ENCODE measurements at places on chromosomes 1 and 21.

- H3K4me3 ChIP-seq, result no peak overlapping the region
- H3K27ac ChIP-seq, result no peak overlapping the region
- H3K27me3 ChIP-seq, result no peaks in the 10 kb centered on the region
- DNase-seq, result no peak
These were observed 3.0 kb downstream of the CRCT1 start for GRCh38 chr1:152517237-152517811.

DNA sequence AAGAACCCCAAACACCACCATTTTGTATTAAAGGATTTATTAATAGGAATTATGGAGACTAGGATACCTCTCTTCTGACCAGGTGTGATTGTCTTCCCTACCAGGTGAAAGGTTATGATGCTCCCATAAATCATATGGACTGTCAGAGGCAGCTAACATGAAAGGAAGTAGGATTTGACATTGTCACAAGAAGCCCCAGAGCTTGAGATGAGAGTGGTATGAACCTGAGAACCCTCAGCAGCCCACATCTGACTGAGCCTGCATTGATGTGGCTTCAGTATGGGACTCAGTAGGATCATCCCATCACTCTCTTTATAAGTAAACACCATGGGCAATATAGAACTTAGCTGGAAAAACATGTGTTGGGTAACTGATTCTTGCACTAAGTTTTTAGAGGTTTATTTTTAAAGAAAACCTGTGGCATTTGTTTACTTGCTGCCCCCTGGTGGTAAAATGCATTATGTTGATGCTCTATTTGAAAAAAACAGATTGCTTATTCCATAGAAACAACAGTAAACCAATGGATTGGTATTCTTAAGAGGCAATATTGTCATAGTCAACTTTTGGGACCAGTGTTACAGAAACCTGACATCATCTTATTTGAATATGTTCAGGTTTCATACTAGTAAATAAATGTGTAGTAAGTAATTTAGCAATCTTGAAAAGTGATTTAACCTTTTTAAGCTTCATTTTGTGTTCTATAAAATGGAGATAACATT is 16.6 kb upstream of the CACYBP start:
- H3K36me3 ChIP-seq, result 0 out of 2 replicates have a peak, but pooled peaks cover 2% of the 10 kb centered on the region
- H3K4me3 ChIP-seq, result no peak overlapping the region
- H3K4me1 ChIP-seq, result peaks cover 2% of the 10 kb centered on the region
- H3K27ac ChIP-seq, result no peak overlapping the region
- no peaks in the 10 kb centered on the region for H3K27me3 ChIP-seq

GRCh38 chr1:236830560-236830959 is 35.5 kb downstream of the MTR start:
- no peak for DNase-seq
- H3K27ac ChIP-seq, result no peak overlapping the region
- H3K4me3 ChIP-seq, result no peak overlapping the region
- no peaks in the 10 kb centered on the region for H3K27me3 ChIP-seq
- no peaks in the 10 kb centered on the region for H3K4me1 ChIP-seq
- peaks cover 3% of the 10 kb centered on the region for H3K36me3 ChIP-seq

DNA sequence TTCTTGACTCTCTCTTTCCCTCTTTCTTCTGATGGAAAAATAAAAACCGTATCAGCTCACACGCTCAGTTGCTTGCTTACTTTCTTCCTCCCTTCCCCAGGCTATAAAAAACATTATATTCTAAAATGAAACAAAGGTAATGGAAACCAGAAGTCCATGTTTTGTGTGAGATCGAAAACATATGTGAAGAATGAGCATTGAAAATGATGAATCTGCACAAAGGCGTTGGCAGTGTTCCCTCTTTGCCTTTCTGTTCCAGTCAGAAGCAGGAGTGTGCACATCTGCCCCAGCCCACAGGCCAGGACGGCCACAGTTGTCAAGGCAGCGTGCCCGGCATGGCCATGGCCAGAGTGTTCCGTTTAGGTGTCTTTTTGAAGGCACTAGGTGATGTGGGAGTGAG is 185.3 kb upstream of the USP24 start:
- H3K27ac ChIP-seq, result no peak overlapping the region
- no peak for DNase-seq
- H3K4me3 ChIP-seq, result no peak overlapping the region
- no peaks in the 10 kb centered on the region for H3K27me3 ChIP-seq
- H3K4me1 ChIP-seq, result no peaks in the 10 kb centered on the region

DNA sequence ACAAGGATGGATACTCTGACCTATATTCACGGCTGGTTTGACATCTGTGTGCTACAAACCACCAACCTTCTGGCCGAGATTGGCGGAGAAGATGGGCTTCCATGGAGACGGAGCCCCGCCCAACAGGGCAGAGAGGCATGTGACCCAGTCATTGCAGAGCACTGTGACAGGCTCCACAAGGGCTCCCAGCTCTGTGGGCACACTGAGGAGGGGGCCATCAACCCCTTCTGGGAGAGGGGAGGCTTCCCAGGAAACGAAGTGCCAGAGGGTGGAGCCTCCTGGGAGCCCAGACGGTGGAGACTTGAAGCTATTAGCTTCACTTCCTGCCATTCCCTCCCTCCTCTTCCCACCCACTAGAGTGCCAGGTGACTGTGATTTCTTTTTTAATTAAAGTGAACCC is 71.6 kb upstream of the IFFO2 start:
- no peak overlapping the region for H3K4me3 ChIP-seq
- no peaks in the 10 kb centered on the region for H3K4me1 ChIP-seq
- H3K27ac ChIP-seq, result no peak overlapping the region

DNA sequence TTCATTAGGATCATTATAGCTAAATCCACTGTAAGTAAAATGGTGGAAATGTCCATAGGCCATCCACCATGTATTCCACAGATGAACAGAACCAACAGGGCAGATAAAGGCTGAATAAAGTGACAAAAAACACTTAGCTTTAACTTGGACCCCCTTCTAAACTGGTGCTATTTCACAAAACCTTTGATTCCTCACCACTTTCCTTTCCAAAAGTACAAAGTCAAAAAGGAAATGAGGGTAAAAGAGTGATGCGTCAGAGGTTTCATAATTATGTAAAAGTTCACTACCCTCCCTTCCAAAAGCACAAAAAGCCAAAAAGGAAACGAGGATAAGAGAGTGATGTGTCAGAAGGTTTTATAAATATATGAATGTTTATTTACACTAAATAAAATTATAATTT is 172.2 kb downstream of the TBX15 start:
- no peaks in the 10 kb centered on the region for H3K27me3 ChIP-seq
- H3K4me1 ChIP-seq, result no peaks in the 10 kb centered on the region

- H3K4me1 ChIP-seq, result peaks cover 5% of the 10 kb centered on the region
- H3K27ac ChIP-seq, result no peak overlapping the region
- no peak overlapping the region for H3K4me3 ChIP-seq
- no peaks in the 10 kb centered on the region for H3K27me3 ChIP-seq
- no peak for DNase-seq
These were observed 4.8 kb downstream of the ARTN start for GRCh38 chr1:43938383-43938782.

DNA sequence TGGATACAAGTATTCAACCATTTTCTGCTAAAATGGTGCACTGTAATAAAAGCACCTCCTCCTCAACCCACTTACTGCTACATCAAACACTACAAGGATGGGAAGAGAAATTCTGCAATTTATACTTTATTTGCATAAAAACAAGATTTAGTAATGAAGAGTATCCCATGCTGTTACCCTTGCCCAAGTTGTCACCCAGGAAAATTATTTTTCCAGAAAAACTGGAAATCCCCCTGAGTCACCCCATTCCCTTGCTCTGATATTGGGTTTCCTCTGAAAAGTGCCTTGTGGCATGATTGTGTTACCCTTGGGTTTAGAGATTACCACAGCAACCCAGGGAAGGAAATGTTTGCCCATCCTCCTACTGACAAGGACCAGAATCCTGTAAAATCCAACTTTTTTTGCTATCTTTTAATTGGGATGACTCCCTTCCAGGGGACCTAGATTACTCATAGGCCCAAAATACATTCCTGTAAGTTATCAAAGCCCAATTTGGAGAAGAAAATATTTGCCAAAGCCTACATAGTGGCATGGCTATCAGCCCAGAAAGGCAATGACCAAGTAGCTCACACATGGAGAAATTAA is 16.5 kb upstream of the ZC3H11B start:
- H3K27me3 ChIP-seq, result no peaks in the 10 kb centered on the region
- no peaks in the 10 kb centered on the region for H3K4me1 ChIP-seq
- no peaks in the 10 kb centered on the region for H3K36me3 ChIP-seq
- DNase-seq, result no peak

DNA sequence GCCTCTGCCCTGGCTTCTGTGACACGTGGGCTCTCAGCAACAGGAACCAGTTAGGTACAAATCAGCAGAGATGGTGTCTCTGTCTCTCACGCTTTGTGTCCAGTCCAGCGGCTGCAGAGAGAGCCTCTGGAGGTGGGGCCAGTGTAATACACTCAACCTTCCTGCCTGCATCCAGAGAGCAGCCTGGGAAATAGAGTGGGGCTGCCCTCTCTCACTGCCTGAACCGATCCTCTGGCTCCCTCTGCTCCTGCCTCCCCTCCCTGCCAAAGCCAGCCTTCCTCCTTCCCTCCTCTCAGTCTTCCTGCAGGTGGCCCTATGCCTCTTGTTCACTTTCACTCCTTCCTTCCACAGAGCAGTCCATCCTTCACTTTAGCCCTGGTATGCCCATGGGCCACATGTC is at the start of gene ZNF648:
Gene ZNF648, minus strand, starts transcription at position 119 of the 400 bp plus-strand sequence. CDS start 3,702 bp downstream, outside the sequence.
- H3K4me3 ChIP-seq, result no peak within 1 kb of the TSS
- no peak for DNase-seq
- no peaks in the 10 kb centered on the region for H3K27me3 ChIP-seq
- H3K27ac ChIP-seq, result no peak within 1 kb of the TSS
- no peaks in the 10 kb centered on the region for H3K36me3 ChIP-seq

- H3K4me3 ChIP-seq, result no peak overlapping the region
- H3K27ac ChIP-seq, result no peak overlapping the region
- H3K27me3 ChIP-seq, result no peaks in the 10 kb centered on the region
- DNase-seq, result no peak
- H3K36me3 ChIP-seq, result peaks cover 14% of the 10 kb centered on the region
These were observed 15.1 kb upstream of the IL22RA1 start for GRCh38 chr1:24157918-24158481.

- no peak overlapping the region for H3K4me3 ChIP-seq
- no peak overlapping the region for H3K27ac ChIP-seq
- H3K4me1 ChIP-seq, result no peaks in the 10 kb centered on the region
- peaks cover 6% of the 10 kb centered on the region for H3K27me3 ChIP-seq
These were observed 10.1 kb downstream of the HSPG2 start for GRCh38 chr1:21926814-21927532.

GRCh38 chr1:116868385-116868784 is 41.3 kb upstream of the PTGFRN start:
- no peaks in the 10 kb centered on the region for H3K4me1 ChIP-seq
- H3K27ac ChIP-seq, result no peak overlapping the region
- no peaks in the 10 kb centered on the region for H3K36me3 ChIP-seq
- no peak for DNase-seq

DNA sequence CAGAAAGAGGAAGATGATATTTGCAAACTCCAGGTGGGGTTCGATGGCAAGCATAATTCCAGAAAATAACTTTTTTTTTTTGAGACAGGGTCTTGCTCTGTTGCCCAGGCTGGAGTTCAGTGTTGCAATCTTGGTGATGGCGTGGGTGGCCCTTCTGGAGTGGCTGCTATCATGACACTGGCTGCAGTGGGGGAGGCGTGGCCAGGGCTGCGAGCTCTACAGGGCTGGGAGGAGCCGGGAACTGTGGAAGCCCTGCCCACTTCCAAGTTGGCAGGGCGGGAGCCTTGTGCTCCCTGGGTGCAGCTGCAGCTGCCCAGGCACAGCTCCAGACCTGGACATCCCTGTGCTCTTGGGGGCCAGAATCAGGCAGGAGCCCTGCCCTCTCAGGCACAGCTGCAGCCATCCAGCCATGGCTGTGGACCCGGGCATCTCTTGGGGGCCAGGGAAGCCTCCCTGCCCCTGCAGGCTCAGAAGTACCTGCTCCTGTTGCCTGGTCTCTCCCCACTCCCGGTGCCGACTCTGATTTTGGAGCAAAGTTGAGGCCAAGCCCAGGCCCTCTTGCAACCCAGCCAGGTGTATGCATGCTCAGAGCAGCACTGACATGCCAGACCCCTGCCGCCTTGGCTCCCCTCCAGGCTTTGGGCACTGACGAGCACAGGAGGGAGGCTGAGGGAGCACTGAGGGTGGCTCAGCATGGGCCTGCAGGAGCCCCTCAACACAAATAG is 7.2 kb upstream of the BCL10 start:
- no peak overlapping the region for H3K27ac ChIP-seq
- no peaks in the 10 kb centered on the region for H3K4me1 ChIP-seq
- H3K27me3 ChIP-seq, result no peaks in the 10 kb centered on the region
- H3K4me3 ChIP-seq, result no peak overlapping the region

GRCh38 chr21:20661745-20662422 is 336.3 kb upstream of the NCAM2 start:
- H3K36me3 ChIP-seq, result no peaks in the 10 kb centered on the region
- no peaks in the 10 kb centered on the region for H3K4me1 ChIP-seq
- no peaks in the 10 kb centered on the region for H3K27me3 ChIP-seq
- H3K27ac ChIP-seq, result no peak overlapping the region
- no peak overlapping the region for H3K4me3 ChIP-seq
- no peak for DNase-seq

DNA sequence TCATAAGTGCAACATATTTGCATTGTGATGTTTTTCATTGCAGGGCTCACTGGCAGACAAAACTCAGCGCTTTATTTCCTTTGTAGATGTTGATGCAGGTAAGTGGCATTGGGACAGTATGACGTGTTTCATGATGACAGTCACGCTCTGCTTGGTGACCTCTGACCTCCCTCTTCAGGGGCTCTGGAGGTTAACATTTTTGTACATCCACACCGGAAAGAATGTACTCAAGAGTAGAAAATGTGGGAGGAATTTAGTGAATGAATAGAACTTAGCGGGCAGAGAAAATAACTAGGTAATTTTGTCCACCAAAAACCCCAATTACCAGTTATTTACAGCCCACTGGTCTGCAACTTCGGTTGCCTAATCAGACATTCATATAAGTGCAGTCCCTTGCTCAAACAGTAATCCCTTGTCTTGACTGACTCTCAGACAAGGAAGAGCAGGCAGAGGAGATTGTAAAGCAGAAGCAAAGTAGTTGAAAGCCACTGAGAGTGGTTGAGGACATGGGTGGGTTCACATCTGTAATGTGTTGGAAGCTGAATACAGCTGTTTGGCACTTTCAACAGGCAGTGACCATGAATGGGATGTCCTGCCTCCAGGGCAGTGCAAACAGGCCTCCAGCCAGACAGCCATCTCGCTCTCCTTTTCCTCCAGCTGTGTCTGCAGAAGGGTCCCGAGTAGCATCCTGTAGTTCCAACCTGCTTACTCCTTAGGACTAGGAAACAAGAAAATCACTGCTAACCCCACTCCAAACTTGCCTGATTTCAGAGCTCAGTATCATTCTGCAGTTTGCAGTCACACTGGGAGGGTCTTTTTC is 188.9 kb downstream of the NRIP1 start:
- H3K36me3 ChIP-seq, result no peaks in the 10 kb centered on the region
- no peak for DNase-seq
- H3K4me1 ChIP-seq, result no peaks in the 10 kb centered on the region
- no peaks in the 10 kb centered on the region for H3K27me3 ChIP-seq
- H3K27ac ChIP-seq, result no peak overlapping the region
- no peak overlapping the region for H3K4me3 ChIP-seq

DNA sequence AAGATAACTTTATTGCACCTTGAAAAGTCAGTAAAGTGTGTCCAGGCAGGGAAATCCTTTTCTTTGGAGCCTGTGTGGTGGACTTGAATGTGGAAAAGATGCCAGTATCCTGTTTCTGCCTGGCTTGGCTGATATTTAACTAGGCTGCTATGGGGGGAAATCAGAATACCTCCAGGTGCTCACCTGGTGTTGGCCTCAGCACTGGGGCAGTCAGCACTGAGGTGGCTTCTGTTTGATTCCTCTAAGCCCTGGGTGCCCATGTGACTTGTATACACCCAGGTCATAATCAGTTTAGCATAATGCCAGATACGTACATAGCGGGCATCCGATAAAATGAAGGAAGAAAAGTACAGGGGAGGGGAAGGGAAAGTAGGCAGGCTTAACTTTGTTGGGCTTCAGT is 7.2 kb downstream of the PHGDH start:
- no peaks in the 10 kb centered on the region for H3K27me3 ChIP-seq
- H3K36me3 ChIP-seq, result no peaks in the 10 kb centered on the region
- no peak overlapping the region for H3K4me3 ChIP-seq
- H3K4me1 ChIP-seq, result no peaks in the 10 kb centered on the region
- H3K27ac ChIP-seq, result no peak overlapping the region

All from MM.1S (cell line).